ENCODE measurements at places on chromosomes 3 and 15.

- DNase-seq: no peak
These were observed 90.6 kb upstream of the FLNB start for GRCh38 chr3:57917601-57918000.

- DNase-seq: no peak
These were observed at the start of gene WDR49 for GRCh38 chr3:167653760-167654159. WDR49 (minus strand) TSS chr3:167653942; CDS start chr3:167653425, 517 bp downstream.

GRCh38 chr15:24675332-24676144, at the start of gene NPAP1:
NPAP1 (plus strand) TSS chr15:24675775; CDS start chr15:24675868, 93 bp downstream.
- DNase-seq: no peak

DNA sequence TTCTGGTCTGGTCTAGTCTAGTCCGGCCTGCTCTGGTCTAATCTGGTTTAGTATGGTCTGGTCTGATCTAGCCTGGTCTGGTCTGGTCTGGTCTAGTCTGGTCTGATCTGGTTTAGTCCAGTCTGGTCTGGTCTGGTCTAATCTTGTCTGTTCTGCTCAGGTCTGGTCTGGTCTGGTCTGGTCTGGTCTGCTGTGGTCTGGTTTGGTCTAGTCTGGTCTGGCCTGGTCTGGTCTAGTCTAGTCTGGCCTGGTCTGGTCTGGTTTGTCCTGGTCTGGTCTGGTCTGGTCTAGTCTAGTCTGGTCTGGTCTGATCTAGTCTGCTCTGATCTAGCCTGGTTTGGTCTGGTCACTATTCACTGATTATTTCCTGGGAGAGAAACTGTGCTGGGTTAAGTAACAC, 84.1 kb upstream of the PRR23E start:
- no peak for DNase-seq

GRCh38 chr3:46266598-46266997, 24.3 kb downstream of the CCR3 start:
- DNase-seq: no peak

GRCh38 chr15:66586155-66586976, 20.6 kb upstream of the LCTL start:
- no peak for DNase-seq

- no peak for DNase-seq
These were observed 132.8 kb upstream of the PDZRN3 start for GRCh38 chr3:73757536-73757935.

DNA sequence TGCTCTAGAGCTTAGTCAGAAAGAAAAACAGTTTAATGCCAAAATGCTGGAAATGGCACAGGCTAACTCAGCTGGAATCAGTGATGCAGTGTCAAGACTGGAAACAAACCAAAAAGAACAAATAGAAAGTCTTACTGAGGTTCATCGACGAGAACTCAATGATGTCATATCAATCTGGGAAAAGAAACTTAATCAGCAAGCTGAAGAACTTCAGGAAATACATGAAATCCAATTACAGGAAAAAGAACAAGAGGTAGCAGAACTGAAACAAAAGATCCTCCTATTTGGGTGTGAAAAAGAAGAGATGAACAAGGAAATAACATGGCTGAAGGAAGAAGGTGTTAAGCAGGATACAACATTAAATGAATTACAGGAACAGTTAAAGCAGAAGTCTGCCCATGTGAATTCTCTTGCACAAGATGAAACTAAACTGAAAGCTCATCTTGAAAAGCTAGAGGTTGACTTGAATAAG, 150.5 kb upstream of the LRRFIP2 start:
- DNase-seq: no peak

DNA sequence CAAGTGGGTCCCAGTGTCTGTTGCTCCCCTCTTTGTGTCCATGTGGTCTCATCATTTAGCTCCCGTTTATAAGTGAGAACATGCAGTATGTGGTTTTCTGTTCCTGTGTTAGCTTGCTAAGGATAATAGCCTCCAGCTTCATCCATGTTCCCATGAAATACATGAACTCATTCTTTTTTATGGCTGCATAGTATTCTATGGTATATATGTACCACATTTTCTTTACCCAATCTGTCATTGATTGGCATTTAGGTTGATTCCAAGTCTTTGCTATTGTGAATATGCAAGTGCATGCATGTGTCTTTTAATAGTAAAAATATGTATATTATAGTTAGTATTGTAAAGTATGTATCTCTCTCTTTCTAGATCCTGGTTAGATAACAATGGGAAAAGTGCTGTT, 53.9 kb downstream of the TCAIM start:
- no peak for DNase-seq

DNA sequence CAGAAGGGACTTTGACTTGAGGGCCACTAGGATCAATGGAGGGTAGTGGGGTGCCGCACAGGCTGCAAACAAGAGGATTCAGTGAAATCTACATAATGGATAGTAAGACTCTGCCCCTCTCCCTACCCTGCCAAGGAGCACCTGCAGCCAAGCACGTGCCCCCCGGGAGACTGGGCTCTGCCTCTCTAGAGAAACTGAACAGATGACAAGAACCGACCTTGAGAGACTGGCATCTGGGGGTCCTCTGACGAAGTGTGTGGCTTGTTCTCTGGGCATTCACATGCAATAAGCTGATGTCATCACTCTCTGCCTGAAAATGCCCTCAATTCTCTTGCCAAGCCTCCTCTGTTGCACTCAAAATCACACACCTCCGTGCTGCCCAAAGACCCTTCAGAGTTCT, 132.3 kb downstream of the FAM43A start:
- DNase-seq: no peak

All from stimulated activated CD8-positive, alpha-beta memory T cell treated with anti-CD3 and anti-CD28 coated beads, Interleukin-12 subunit alpha, Interleukin-12 subunit beta, amount 100 ng/mL, for 4 hours (primary cell).